ENCODE measurements at places on chromosomes 5 and 9.

GRCh38 chr5:40486437-40487275, 193.1 kb upstream of the PTGER4 start:
- DNase-seq = no peak

DNA sequence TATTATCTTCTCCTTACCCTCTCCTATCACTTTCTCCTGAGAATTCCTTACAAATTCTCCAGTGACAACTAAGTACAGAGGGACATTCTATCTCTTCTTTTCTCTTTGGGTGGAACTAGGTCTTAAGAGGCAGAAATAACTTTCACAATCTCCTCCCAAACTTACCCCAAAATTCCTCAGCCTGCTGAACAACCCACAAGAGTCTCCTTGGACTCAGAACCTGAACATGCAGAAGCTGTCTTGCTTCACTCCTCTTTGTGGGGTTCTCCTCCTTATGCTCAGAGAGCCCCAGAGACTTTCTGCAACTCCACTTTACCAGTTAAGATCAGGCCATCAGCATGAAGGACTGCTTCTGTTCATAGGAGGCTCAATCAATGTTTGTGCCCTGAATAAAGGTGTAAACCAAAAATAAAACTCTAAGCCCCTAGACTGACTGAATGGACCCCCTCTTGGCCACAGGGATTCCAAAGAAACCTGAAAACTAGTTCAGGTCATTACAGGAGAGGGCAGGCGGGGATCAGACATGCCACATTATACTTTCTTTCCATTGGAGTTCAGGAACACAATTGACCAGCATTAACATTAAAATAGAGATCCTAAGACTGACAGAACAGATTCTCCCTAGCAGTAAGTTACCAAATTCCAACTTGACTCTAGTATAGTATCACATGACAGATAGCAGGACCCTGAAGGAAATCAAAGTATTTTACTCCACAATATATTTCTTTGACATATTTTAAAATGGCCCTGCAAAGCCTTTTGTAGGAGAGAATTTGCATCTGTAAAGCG, 179.7 kb upstream of the FBXL17 start:
- DNase-seq = no peak

- DNase-seq = no peak
Measured at GRCh38 chr5:171418982-171419687, at the start of gene FGF18. FGF18 (plus strand) TSS chr5:171419647; CDS start chr5:171420200, 553 bp downstream.

DNA sequence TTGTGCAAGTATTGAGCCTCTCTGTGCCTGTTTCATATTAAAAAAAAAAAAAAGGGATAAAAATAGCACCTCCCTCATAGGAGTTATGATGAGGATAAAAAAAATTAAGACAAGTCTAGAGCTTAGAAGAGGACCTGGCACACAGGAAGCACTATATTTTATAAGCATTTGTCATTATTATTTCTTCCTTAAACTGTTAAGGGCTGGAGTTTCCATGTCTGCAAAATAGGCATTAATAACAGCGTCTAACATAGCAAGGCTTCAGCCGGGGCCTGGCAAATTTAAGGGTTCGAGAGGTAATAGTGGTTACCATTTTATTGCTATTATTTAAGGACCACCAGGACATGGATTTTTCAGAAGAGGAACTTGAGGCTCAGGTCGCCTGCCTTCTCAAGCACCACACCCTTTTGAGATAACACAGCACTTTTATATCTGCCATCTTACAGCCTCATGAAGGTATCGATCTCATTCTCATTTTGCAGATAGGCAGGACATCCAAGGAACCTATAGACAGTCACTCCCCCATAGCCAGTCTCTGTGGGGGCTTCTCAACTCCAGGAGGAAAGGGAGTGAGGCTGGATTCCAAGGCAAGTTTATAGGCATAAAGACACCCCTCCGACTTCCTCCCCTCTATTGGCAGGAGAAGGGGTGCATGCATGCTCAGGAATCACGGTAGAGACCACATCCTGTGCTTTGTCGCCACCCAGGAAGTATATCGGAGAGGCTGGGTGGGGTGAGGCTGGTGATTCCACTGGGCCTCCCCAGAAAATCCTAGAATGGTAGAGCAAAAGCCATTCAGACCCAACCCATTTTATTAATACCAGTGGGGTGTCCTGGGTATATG, 2.4 kb downstream of the ANXA6 start:
- no peak for DNase-seq

GRCh38 chr5:107533910-107534876, 136.5 kb downstream of the EFNA5 start:
- no peak for DNase-seq

All from NCI-H1694 (cell line).